ENCODE measurements at places on chromosomes 7 and 10. TPM values are rescaled to one million over a fixed set of nuclear protein-coding genes. Genes with fewer than 3 reads are reported as not detected.

CALCR gene
- polyA plus RNA-seq, result not detected

ITPRID1 gene
- polyA plus RNA-seq, result not detected

MOGAT3 gene
- 7.9 TPM for polyA plus RNA-seq

UCMA gene
- not detected for polyA plus RNA-seq

HOXA3 gene
- 0.23 TPM for polyA plus RNA-seq

TRIL gene
- polyA plus RNA-seq, result 0.06 TPM

TEX47 gene
- polyA plus RNA-seq, result not detected

WNT16 gene
- polyA plus RNA-seq, result not detected

CACNB2 gene
- 0.38 TPM for polyA plus RNA-seq

ATP6V1F gene
- polyA plus RNA-seq, result 68.6 TPM

ZC3HAV1 gene
- polyA plus RNA-seq, result 10.8 TPM

MMP21 gene
- polyA plus RNA-seq, result 0.03 TPM

PMPCB gene
- polyA plus RNA-seq, result 59.9 TPM

PLCE1 gene
- 0.23 TPM for polyA plus RNA-seq

FAM24B gene
- polyA plus RNA-seq, result not detected

NODAL gene
- polyA plus RNA-seq, result not detected

BTBD16 gene
- 2.3 TPM for polyA plus RNA-seq

SLC39A12 gene
- not detected for polyA plus RNA-seq

VAX1 gene
- not detected for polyA plus RNA-seq

EPDR1 gene
- polyA plus RNA-seq, result 4.3 TPM

OPN4 gene
- polyA plus RNA-seq, result not detected

CARD11 gene
- 0.44 TPM for polyA plus RNA-seq

SPACDR gene
- 0.06 TPM for polyA plus RNA-seq

DENND2A gene
- polyA plus RNA-seq, result 1.2 TPM

TMEM229A gene
- not detected for polyA plus RNA-seq

CPA2 gene
- not detected for polyA plus RNA-seq

AP5Z1 gene
- 14.0 TPM for polyA plus RNA-seq

NAT16 gene
- not detected for polyA plus RNA-seq

FEZF1 gene
- not detected for polyA plus RNA-seq

HOXA13 gene
- polyA plus RNA-seq, result 0.02 TPM

SPDYE16 gene
- polyA plus RNA-seq, result 0.05 TPM

MYOF gene
- polyA plus RNA-seq, result 2.5 TPM

CNPY1 gene
- polyA plus RNA-seq, result not detected

CHRM2 gene
- 0.14 TPM for polyA plus RNA-seq

FGFR2 gene
- 13.2 TPM for polyA plus RNA-seq

MEST gene
- polyA plus RNA-seq, result 22.7 TPM

SEMA3A gene
- 0.15 TPM for polyA plus RNA-seq

PLOD3 gene
- polyA plus RNA-seq, result 23.2 TPM

OGDH gene
- polyA plus RNA-seq, result 10.8 TPM

AFAP1L2 gene
- 0.89 TPM for polyA plus RNA-seq

WIPF3 gene
- 0.10 TPM for polyA plus RNA-seq

OR2A12 gene
- polyA plus RNA-seq, result not detected

LRMDA gene
- polyA plus RNA-seq, result 15.8 TPM

PNLIP gene
- polyA plus RNA-seq, result not detected

CPA4 gene
- polyA plus RNA-seq, result not detected

NCF1 gene
- 3.0 TPM for polyA plus RNA-seq

RELN gene
- 17.4 TPM for polyA plus RNA-seq
